Stimulated activated CD8-positive, alpha-beta memory T cell treated with anti-CD3 and anti-CD28 coated beads, Interleukin-4, amount 100 ng/mL, for 1 hour (primary cell): ENCODE measurements at places on chromosomes 7 and 10.

DNA sequence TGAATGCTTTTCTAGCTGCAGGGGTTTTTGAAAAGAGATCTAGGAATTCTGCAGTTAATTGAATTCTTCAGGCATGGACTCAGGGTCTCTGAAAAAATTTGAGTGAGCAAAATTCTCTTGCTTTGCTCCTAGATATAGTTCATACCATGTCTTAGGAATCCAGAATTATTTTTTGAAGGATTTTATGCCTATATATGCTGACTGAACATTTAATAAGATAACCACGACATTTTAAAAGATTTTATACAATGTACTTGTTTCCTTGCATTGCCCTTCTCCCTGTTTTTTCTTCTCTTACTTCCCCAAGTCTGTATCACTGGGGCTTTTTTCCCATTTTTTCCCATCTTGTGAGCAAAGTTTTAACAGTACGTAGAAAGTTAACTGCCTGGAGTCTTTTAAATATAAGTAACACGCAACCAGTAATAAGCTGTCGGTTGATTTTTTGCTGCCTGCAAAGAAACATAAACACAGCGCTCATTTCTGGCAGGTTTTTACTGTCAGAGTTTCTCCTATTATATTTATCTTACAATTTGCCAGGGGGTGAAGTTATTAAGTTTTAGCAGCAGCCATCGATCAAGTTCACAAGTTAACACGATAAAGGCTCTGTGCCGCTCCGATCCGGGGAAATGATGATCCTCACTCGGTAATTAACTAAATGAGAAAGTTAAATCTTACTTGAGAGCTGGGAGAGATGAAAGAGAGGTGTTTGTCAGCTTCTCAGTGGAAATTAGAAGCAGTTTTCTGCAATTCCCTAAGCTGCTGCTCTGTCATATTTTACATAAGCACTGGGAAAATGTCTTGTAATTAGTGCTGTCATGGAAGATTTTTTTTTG is 81.0 kb downstream of the POLL start:
- no peak for DNase-seq

DNA sequence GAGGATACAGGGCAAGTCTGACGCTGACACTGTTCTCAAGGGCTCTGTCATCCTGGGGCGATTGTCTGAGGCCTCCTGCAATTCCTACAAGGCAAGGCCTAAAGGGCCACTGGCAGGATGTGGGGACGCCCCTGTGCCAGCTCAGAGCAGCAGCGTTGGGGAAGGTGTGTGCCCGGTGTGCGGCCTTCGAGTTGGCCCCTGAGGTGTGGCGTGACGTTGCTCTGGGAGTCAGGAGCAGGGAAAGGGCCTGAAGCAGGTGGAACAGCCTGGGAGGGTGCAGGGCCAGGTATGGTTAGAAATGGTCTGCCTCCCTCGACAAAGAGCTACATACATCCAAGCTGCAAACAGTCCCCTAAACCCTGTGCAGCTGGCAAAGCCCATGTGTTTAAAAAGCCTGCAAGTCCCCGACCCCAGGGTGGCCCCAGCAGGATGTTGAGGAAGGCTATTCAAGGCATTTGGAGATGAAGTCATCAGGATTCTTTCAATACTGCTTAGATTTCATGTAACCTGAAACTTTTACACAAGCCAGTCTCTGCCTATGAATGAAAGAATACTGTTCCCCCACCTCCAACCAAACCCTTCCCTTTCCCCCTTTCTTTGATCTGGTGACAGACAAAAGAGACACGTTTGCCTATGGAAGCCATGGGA is 142.5 kb upstream of the TNS3 start:
- DNase-seq, result no peak

DNA sequence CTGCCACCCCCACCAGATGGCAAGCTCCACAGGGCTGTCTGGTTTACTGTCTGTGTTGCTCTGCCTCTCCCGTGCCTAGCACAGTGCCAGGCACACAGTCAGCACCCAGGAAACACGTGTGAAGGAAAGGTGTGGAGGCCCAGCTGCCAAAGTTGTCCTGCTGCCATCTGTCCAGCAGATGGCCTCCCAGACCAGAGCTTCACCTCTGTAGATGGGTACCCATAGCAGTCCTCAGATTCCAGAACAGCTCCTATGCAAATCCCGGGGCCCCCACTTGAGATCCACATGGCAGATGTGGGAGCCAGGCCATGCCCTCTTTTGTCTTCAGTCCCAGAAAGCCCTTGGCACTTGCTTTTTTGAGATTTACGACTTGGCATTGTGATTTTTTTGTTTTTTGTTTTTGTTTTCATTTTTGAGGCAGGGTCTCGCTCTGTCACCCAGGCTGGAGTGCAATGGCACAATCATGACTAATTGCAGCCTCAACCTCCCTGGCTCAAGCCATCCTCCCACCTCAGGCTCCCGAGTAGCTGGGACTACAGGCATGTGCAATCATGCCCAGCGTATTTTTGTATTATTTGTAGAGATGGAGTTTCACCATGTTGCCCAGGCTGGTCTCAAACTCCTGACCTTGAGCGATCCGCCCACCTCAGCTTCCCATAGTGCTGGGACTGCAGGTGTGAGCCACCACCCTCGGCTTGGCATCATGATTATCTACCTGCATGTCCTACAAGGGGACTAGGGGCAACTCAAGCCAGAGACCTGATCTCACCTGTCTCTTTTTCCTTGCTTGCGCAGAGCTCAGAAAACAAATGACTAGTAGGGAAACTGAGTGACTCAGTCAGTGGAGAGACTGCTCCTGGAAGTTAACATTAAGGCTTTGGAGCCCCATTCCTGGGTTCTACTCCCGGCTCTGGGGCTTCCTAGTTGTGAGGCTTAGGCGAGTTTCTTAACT is 16.9 kb upstream of the PALD1 start:
- DNase-seq, result no peak

GRCh38 chr10:113562069-113562468 is 9.2 kb downstream of the HABP2 start:
- no peak for DNase-seq

DNA sequence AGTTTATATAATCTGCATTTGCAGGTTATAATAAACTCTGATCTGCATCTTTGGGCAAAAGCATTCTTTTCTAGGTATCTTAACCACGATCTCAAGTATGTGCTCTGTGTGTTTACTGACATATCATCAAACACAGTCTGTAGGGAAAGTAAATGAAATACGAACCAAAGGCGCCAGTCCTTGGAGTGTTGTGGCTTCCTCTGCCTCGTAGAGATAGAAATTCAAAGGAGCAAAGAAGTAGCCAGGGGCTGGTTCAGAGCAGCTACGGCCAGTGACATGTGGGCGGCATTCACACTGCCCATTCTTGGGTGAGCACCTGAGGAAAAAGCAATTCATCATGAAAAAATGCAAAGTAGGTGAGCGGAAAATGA is 38.7 kb downstream of the LAMB4 start:
- no peak for DNase-seq

GRCh38 chr7:29442146-29442545 is 121.5 kb upstream of the PRR15 start:
- no peak for DNase-seq

DNA sequence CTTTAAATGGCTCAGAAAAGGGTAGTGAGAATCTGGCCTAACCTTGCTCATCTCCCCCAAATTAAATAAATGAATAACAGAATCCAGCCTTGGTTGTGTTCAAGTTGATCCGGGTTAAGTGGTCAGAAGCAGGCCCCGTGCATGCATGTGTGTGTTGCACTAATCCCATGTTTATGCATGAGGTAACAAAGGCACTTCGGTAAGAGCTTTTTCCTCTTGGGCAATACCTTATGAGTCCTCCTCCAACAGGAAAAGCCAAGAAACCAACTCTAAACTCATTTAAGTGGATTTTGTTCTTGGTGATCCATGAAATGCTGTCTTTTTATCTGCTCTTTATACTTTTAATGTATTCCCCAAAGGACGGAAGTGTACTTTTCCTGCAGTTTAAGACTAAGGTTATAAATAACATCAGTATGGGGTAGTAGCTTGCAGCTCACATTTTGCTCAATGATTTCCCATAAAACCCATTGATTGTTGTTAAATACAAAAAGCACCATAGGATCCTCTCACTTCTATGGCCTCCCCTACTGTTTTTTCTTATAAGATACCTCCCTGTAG is 104.9 kb upstream of the YAE1 start:
- no peak for DNase-seq
